ENCODE measurements at places on chromosomes 16 and 17.

GRCh38 chr17:31559584-31560501 is 168.4 kb downstream of the RAB11FIP4 start:
- peak; percentile 59 for DNase-seq

GRCh38 chr17:39688945-39689344 is 1.1 kb upstream of the PGAP3 start:
- no peak for DNase-seq

- DNase-seq = no peak
These were observed 4.6 kb downstream of the ITGA2B start for GRCh38 chr17:44384823-44385286.

- DNase-seq = no peak
These were observed 179.1 kb upstream of the CHMP6 start for GRCh38 chr17:80812362-80813088.

DNA sequence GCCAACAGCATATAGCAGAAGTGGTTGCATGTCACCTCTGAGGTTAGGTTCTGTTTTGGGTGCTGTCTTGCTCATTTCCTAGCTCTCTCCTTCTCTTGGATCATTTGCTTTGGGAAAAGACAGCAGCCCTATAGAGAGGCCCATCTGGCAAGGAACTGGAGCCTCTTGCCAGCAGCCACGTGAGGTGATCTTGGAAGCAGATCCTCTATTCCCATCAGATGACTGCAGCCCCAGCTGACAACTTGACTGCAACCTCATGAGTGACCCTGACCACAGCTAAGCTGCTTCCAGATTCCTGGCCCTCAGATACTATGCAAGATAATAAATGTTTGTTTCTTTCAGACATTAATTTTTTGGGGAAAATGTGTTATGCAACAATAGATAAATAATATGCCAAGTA is 213.3 kb upstream of the HS3ST4 start:
- DNase-seq = no peak

DNA sequence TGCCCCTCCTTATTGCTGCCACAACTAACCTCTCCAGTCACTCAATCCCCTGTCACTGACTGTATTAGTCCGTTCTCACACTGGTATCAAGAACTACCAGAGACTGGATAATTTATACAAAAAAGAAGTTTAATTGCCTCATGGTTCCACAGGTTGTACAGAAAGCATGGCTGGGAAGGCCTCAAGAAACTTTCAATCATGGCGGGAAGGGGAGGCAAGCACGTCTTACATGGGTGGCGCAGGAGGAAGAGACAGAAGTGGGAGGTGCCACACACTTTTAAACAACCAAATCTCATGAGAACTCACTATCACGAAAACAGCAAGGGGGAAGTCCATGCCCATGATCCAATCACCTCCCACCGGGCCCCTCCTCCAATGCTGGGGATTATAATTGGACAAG is 86.0 kb upstream of the BCAR1 start:
- no peak for DNase-seq

GRCh38 chr16:87702325-87702811 is 63.4 kb downstream of the KLHDC4 start:
- DNase-seq = peak; percentile 23

- DNase-seq = no peak
These were observed 16.1 kb downstream of the ZNF469 start for GRCh38 chr16:88398874-88399178.

GRCh38 chr16:21646721-21647561 is 5.5 kb downstream of the IGSF6 start:
- DNase-seq = no peak

DNA sequence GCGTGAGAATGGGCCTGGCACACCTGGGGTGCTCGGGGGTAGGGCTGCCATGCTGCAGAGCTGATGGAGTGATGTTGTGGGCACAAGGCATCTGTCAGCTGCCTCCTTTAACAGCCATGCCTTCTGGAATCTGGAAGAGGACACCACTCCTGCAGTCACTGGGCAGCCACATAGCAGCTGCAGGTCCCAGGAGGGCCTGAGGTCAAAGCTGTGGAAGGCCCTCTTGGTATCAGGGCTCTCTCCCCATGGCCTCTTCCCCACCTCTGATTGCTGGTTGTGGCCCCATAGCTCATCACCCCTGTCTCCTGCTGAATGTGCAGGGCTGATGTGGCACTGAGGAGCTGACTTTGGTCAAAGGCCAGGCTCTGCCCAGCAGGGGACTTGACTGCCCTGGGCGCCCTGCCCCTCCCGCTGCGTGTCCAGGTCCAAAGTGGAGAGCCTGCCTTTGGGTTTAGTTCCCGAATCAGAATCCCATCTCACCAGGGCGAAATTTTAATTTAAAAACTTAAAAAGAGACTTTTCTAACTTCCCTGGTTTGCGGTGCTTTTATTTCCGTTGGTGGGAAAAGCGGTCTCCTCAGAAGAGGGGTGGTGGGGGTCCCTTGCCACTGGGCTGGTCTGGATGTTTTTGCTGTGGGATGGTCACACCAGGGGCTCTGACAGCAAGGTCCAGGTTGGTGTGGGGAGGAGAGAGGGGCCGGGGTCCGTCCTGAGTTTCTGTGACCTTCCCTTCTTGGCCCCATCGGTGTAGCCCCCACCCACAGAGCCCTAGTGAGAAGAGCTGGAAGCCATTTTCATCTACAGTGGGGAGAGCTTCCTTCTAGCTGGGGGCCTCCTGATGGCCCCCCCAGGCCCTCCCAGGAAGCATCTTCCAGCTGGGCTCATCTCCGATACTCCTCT is 5.9 kb downstream of the UBALD2 start:
- peak; percentile 45 for DNase-seq

DNA sequence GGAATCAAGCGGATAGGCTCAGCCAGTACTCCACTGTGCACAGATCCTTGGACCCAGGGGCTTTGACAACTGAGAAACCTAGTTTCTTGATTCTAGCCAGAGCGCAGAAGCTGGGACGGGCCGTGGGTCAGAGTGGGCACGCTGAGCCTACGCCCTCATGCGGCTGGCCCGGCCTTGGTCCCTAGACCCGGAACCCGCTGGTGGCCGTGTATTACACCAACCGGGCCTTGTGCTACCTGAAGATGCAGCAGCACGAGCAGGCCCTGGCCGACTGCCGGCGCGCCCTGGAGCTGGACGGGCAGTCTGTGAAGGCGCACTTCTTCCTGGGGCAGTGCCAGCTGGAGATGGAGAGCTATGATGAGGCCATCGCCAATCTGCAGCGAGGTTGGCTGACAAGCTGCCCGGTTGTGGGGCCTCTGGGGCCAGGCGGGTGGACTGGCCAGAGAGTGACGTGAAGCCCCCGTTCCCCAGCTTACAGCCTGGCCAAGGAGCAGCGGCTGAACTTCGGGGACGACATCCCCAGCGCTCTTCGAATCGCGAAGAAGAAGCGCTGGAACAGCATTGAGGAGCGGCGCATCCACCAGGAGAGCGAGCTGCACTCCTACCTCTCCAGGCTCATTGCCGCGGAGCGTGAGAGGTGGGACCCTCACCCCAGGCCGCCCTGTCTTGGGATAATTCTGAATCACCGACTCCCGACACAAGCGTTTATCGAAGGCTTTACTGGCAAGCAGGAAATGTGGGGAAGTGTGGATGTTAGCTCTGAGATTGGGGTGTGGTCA is 946 bp downstream of the STUB1 start:
- peak; percentile 64 for DNase-seq

All from DMS53 (cell line).